ENCODE measurements at places on chromosomes 3 and 15. TPM values are rescaled to one million over a fixed set of nuclear protein-coding genes. Genes with fewer than 3 reads are reported as not detected.

DNA sequence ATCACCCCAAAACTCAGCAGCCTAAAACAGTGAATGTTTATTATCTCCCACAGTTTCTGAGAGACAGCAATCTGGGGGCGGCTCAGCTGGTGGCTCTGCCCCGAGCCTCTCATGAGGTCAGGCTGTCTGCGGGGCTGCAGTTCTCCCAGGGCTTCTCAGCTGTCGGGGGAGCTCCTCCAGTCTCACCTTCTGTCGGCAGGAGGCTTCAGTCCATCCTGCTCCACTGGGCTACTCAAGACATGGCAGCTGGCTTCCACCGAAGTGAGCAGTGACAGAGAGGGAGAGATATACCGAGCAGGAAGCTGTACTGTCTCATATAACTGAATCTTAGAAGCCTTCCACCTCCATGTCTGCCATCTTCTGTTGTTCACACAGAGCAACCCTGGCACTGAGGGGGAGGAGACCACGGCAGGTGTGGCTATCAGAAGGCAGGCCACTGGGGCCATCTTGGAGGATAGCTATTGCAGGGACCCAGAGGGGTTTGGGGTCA lies 72.8 kb upstream of the ITGA11 start:
- no peaks in the 10 kb centered on the region for H3K4me1 ChIP-seq
- H3K27ac ChIP-seq: no peak overlapping the region
- no peak overlapping the region for H3K4me3 ChIP-seq
- no peak for DNase-seq
- no peaks in the 10 kb centered on the region for H3K27me3 ChIP-seq
- no peaks in the 10 kb centered on the region for H3K36me3 ChIP-seq

- no peaks in the 10 kb centered on the region for H3K4me1 ChIP-seq
- DNase-seq: no peak
- no peak overlapping the region for H3K27ac ChIP-seq
- no peaks in the 10 kb centered on the region for H3K36me3 ChIP-seq
These were observed 1515.7 kb downstream of the SI start for GRCh38 chr3:163562625-163563024.

- H3K4me1 ChIP-seq: peaks cover 31% of the 10 kb centered on the region
- H3K4me3 ChIP-seq: peak overlapping the region; percentile 25
- H3K27me3 ChIP-seq: peaks cover 12% of the 10 kb centered on the region
- H3K27ac ChIP-seq: no peak overlapping the region
These were observed 157.6 kb downstream of the KLF13 start for GRCh38 chr15:31483986-31484951.

Gene NR1I2
- total RNA-seq: not detected

Gene ARGFX
- not detected for total RNA-seq

DNA sequence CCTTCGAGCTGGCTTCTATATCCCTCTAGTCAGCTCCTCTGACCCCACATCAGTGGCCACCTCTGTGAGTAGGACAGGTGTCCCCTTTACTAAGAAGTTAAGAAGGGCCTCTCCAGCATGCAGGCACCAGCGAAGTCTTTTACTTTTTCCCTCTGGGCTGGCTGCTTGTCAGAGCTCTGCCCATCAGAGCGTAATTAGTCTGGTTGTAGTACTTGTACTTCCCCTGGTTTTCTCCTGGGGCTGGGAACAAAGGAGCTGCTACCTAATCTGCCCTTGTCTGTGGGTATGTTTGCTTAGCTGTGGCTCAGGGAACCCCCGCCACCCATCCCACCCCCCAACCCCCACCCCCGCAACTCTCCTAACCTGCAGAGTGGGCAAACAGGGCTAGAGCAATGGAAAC lies 27.4 kb upstream of the ALPK3 start:
- H3K4me1 ChIP-seq: peaks cover 15% of the 10 kb centered on the region
- H3K27me3 ChIP-seq: no peaks in the 10 kb centered on the region
- DNase-seq: no peak
- H3K36me3 ChIP-seq: peaks cover 26% of the 10 kb centered on the region
- no peak overlapping the region for H3K27ac ChIP-seq
- no peak overlapping the region for H3K4me3 ChIP-seq

- H3K36me3 ChIP-seq: no peaks in the 10 kb centered on the region
- H3K27me3 ChIP-seq: no peaks in the 10 kb centered on the region
- no peak overlapping the region for H3K27ac ChIP-seq
- H3K4me1 ChIP-seq: no peaks in the 10 kb centered on the region
- H3K4me3 ChIP-seq: no peak overlapping the region
These were observed 222.7 kb downstream of the XXYLT1 start for GRCh38 chr3:195048059-195048905.

GRCh38 chr15:68617001-68617400 lies 38.2 kb downstream of the CORO2B start:
- no peaks in the 10 kb centered on the region for H3K27me3 ChIP-seq
- H3K27ac ChIP-seq: no peak overlapping the region
- no peak for DNase-seq
- no peaks in the 10 kb centered on the region for H3K36me3 ChIP-seq

DNA sequence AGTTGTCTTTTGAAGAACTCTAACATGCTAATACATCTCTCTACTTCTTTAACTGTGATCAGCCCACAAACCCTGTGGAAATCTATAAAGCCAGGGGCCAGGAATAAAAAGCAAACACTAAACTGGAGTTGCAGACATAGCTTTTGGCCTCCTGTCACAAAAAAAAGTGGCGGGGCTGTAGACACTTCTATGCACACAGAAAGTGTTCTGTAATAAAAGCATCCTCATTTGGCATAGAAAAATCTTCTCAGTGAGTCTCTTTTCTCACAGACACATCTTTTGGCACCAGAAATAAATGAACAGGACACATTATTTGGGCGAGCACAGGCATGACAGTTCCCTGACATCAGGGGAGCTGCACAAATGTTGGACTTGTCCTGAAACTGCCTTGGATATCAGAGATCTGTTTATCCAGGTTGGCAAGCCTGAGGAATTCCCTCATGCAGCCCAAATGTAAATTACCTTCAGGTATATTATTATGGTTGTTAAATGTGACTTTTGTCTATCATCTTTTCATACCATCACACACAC lies 355.4 kb downstream of the FGF12 start:
- H3K4me1 ChIP-seq: no peaks in the 10 kb centered on the region
- no peak for DNase-seq
- H3K27ac ChIP-seq: no peak overlapping the region

DNA sequence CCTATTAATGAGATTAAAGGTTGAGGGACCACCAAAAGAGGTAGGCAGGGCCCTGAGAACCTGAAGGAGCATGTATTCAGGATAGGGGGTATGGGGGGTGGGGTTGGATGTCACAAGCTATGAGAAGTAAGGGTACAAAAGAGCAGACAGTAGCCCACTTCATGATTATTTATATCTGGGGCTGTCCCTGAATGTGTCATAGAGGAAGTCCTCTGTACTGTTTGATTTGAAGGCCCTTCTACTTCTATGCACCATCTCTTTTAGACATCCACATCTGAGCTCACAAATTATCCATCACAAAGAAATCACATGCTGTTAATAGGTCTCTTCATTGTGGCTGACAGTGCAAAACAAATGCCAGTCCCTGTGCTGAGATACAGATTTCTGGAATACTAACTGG lies 68.6 kb downstream of the FHIT start:
- no peak for DNase-seq
- H3K4me1 ChIP-seq: no peaks in the 10 kb centered on the region
- H3K27me3 ChIP-seq: no peaks in the 10 kb centered on the region
- H3K27ac ChIP-seq: no peak overlapping the region
- H3K4me3 ChIP-seq: no peak overlapping the region
- no peaks in the 10 kb centered on the region for H3K36me3 ChIP-seq

Gene LRRC3B
- total RNA-seq: not detected
